ENCODE measurements at places on chromosomes 5 and 9.

- DNase-seq: no peak
Observed at GRCh38 chr5:56095579-56096102, 100.9 kb upstream of the IL6ST start.

- no peak for DNase-seq
Observed at GRCh38 chr5:55538661-55539060, 3.9 kb upstream of the PLPP1 start.

GRCh38 chr9:23674016-23674585, 151.9 kb downstream of the ELAVL2 start:
- DNase-seq: no peak

GRCh38 chr9:34326690-34327089, 2.4 kb downstream of the KIF24 start:
- no peak for DNase-seq

- DNase-seq: no peak
Observed at GRCh38 chr5:89110916-89111646, 228.1 kb upstream of the MEF2C start.

- no peak for DNase-seq
Observed at GRCh38 chr5:144304688-144305087, 134.0 kb downstream of the KCTD16 start.

DNA sequence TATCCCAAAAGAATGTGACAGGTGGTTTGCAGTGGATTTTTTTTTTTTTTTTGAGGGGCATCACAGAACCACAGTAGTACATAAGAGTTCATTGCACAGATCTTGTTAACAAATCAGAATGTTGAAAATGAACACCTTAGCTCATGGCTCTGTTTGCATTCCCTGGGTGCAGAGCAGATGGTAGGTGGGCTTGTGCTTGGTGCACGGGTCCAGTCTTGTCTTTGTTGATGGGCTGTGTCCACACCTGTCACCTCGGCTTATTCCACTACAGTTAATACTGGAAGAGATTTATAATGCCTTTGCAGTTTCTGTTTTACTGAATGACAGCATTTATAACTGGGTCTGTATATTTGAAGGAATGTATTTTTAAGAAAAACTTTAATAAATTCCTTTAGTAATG, 146.6 kb downstream of the KDM4C start:
- DNase-seq: no peak

- no peak for DNase-seq
Observed at GRCh38 chr5:154309805-154310204, 119.3 kb downstream of the GALNT10 start.

GRCh38 chr9:107614765-107615164, 125.2 kb upstream of the KLF4 start:
- DNase-seq: no peak

- no peak for DNase-seq
Observed at GRCh38 chr5:31648326-31648725, 9.4 kb downstream of the PDZD2 start.

DNA sequence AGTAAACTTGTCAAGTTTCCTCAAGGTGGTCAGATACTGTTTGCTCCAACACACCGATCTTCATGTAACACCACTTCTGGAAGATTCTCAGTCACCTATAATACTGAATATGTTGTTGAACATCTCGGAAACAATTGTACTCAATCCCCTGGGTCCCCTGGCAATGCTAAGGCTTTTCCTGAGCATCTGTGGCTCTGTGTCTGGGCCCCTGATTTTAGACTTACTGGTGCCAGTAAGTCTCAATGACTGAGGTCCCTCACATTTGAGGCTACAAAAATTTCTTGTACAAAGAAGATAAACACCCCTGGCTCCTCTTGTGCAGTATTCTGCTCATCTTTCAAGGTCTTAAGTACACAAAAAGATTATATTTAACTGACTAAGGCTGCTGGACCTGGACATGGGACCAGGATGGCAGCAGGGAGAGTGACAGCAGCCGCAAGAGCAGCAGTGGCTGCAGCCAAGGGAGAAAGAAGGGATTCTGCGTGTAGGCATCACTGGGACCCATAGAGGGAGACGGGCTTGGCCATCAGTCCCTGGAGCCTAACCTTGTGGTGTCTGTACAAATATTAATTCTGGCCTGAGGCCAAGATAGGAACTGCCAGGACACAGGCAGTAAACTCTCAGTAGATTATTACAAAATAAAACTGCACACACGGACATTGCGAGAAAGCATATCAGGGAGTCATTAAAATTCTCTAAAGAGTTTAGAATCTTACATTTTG, 49.0 kb upstream of the TNPO1 start:
- DNase-seq: no peak

- DNase-seq: no peak
Observed at GRCh38 chr9:77793849-77794248, 145.7 kb upstream of the GNA14 start.

GRCh38 chr5:61272688-61273087, 59.4 kb upstream of the ZSWIM6 start:
- DNase-seq: no peak

- no peak for DNase-seq
Observed at GRCh38 chr5:126924331-126925033, 105.9 kb downstream of the MARCHF3 start.

GRCh38 chr5:137101544-137101943, 397.6 kb downstream of the SPOCK1 start:
- no peak for DNase-seq

All from NCI-H1417 treated with DMSO at 0.1 percent for 48 hours (cell line).